ENCODE measurements at places on chromosomes 4 and X.

DNA sequence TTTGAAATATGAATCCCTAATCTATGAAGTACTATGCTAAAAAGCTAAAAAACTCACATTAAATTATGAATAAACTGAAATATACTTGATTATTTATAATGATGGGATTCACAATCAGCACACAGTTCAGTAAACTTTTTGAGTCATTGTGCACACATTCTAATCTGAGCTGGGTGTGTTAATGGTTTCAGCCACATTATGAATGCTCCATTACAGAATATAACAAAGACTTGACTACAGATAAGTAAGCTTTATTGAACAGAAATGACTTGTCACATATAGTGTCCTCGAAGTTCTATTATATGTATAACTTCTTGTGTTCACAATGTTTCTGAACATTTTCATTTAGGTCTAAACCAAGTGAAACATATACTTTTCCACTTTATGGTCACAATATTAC lies 1649.9 kb upstream of the IGFBP7 start:
- no peak for DNase-seq

DNA sequence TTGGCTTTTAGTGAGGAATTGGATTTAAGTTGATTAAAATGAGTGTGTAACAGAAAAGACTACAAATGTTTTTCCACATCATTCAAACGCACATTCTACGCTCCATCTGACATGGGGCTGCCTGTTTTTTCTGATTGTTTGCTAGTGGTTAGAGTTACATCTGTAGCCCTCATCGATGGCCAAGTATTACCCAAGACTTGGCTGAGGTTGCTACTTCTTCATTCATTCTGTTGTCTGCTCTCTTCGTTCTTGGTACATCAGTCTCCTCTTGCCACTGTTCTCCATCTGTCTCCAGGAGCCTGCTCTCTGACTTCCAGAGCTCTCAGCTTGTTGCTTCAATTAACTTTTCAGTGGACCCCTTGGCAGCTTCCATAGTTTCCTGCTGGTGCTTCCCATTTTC lies 1844.6 kb upstream of the TENM3 start:
- no peak for DNase-seq

DNA sequence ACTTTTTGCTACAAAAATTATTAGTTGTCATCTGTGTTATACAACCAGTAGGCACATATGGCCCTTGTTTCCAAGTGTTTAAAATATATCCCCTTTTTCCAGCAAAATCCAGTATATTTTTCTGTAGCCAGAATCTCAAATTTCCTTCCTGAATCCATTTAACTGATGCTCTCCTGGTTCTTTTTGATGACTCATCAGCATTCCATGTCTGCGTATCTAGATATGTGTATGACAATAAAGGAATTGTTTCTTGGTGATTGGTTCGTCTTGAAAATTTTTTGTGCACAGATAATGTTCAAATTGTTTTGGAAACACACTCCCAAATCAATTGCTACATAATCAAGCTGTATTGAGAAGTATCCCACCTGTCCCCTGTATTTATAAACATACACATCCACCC lies 98.3 kb downstream of the ITM2A start:
- DNase-seq, result no peak

GRCh38 chr4:41888687-41889074 lies 46.5 kb upstream of the TMEM33 start:
- DNase-seq, result no peak

DNA sequence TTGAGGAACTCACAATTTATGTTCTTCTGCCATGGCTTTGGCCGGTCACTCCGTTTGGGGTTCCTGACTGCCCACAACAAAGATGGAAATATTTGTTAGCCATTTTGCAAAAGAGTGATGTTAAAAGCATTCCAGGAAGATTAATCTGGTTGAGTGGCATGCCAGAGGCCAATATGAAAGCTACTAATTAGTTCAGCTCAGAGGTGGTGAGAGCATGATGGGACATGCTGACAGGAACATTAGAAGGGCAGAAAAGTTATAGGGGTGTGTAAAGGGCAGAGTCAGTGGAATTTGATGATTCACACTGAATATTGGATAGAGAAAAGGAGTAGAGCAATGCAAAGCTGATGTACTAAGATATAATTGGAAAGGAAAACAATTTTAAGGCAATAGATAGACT lies 94.4 kb downstream of the TLL1 start:
- peak; percentile 74 for DNase-seq
